ENCODE measurements at places on chromosomes 1 and 21.

GRCh38 chr1:21804536-21804935 is 7.5 kb upstream of the LDLRAD2 start:
- no peak for DNase-seq

- DNase-seq, result no peak
Measured at GRCh38 chr1:184296466-184297243, 90.2 kb upstream of the C1orf21 start.

GRCh38 chr1:23601968-23602876 is 42.9 kb upstream of the ID3 start:
- no peak for DNase-seq

DNA sequence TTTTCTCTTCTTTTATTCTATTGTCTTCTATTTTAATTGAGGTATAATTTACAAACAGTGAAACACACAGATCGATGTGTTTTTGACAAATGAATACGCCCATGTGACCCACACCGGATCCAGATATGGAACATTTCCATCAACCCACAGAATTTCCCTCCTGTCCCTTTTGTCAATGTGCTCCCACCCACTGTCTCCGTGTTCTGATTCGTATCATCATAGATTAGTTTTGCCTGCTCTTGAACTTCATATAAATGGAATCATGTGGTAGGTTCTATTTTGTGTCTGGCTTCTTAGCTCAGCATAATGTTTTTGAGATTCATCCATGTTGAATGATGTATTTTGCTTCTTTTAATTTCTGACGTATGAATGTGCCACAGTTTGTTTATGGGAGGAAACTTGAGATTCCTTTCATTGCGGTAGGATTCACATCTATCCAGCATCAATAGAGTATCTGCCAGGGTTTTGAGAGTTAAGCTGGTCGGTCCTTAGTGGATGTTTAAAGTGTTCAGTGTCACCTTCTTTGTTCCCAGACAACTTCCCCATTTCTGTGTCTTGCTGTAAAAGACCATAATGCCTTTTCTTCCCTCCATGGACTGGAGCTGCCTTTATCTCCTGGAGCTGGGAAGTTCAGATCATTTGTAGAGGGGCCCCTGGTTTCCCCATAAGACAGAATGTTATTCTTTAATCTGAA is 14.7 kb downstream of the NAV1 start:
- DNase-seq, result no peak

- DNase-seq, result no peak
Measured at GRCh38 chr1:63928186-63929105, 154.6 kb downstream of the ROR1 start.

DNA sequence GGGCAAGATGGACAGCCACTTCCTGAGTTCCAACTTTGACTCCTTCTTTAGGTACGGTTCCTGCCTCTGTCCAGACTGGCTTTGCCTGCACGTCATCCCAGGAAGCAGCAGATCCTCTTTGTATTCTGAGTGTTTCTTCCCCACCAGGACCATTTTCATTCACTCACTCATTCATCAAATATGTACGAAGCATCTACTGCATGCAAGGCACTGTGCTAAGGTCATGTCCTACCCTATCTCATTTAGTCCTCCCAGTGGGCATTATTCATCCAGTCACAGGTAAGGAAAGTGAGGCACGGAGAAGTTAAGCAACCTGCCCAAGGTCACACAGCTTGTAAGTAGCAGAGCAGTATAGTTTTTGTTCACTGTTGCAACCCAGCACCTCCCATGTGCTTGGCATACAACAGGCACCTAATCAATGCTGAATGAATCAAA is 13.9 kb downstream of the CRYBG2 start:
- DNase-seq, result no peak

- no peak for DNase-seq
Measured at GRCh38 chr1:31900790-31901189, 37.4 kb downstream of the PTP4A2 start.

DNA sequence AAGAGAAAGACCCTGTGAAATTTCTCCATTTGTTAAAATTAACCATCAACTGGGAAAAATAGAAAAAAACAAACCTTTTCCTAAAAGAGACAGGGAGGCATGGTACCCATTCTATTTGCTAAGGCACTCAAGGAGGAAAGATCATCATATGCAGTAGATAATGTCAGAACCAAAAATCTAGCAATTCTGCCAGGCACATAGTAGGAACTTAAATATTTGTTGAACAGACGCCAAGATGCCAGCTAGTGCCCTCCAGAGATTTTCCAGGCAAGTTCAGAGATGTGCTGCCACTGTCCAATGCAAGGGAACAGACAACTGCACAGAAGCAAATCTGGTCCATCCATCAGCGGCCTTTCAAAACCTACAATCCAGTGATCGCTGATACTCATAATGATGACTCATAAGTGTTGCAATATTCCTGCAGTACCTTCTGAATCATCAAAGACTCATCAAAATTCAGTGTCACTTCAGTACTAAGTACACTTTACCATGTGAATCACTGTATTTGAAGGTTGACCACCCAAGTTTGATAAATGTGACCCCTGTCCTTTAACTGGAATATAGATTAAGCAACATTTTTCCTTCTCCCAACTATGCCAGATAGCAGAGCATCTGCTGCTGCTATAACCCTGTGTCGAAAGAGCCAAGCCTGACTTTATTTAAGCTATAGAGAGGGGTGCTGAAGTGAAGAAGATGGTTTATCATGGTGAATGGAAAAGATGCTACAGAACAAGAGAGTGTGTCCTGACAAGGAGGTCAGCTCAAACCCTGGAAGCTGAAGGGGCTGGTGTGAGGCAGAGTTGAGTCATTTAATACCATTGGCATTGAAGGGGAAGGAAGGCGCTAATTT is 99.1 kb downstream of the MT1HL1 start:
- DNase-seq, result no peak

DNA sequence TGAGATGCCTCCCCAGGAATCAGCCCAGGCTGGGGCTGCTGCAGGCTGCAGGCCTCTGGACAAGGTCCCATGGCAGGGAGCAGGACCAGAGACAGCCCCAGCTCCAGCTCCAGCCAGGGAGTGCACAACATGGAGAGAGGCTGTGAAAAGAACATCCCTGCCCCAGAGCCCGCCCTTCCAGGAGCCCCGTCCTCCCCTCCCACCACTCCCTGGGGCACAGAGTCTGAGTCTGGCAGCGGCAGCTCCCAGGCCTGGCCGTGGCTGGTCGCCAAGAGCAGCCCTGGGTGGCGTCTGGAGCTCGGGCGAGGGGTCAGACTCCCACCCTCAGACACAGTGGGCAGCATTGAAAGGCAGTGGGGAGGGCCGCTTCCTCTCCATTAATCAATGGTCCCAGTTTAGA is 37.8 kb downstream of the MEGF6 start:
- DNase-seq, result no peak

GRCh38 chr1:229281339-229281926 is 10.5 kb downstream of the RAB4A start:
- no peak for DNase-seq

- DNase-seq, result no peak
Measured at GRCh38 chr1:159084867-159085266, 8.3 kb upstream of the AIM2 start.

GRCh38 chr1:193355178-193355577 is 168.8 kb upstream of the B3GALT2 start:
- DNase-seq, result no peak

DNA sequence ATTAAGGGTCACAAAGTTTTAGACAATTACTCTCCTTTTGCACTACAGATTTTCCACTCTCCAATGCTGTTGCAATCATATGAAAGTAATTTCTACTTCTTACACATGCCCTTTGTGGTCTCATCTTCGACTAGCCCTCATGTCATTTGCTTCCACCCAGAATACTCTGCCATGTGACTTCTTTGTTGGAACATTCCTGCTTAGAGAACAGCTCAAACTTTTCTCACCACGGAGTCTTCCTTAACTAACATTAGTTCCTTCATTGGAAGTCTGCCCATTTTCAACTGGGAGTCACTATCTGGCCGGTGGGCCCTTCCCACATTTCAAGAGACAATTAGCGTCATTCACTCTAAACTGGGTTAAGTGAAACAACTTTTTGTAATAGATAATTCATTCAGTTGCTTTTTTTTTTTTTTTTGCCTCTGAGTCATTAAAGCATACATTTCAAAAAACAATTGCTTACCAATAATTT is 142.6 kb upstream of the PALMD start:
- DNase-seq, result no peak

GRCh38 chr1:208366559-208366958 is 122.4 kb upstream of the PLXNA2 start:
- no peak for DNase-seq

DNA sequence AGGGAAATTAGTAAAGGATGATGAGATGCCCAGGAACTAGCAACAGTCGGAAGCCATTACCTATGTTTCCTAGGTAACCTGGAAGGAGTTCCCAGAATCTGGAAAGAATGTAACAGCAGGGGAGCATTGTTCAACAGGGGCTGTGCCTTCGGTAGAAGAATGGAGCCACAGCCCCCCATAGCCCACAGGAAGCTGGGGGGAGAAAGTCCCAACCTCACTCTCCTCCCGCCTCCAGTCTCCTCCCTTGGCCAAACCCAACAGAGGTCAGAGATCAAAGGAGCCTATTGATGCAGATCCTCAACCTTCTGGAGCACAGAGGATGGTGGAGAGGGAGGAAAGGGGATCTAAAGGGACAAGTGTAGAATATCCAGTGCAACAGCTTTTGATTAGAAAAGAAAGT is 131.5 kb upstream of the SLC44A3 start:
- no peak for DNase-seq

DNA sequence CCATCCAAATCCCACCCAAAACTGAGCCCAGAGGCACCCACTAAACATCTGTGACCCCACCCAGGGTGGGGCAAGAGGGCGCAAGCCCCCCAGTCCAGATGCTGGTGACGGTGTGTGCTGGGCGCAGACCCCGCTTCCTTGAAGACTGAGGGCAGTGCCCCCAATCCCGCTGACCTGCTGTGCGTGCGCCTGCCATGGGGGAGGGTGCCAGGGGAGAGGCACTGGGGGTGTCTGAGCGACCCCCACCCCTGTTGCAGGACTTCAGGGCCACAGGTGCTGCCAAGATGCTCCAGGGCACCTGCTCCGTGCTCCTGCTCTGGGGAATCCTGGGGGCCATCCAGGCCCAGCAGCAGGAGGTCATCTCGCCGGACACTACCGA is 13.3 kb downstream of the COL6A2 start:
- no peak for DNase-seq

DNA sequence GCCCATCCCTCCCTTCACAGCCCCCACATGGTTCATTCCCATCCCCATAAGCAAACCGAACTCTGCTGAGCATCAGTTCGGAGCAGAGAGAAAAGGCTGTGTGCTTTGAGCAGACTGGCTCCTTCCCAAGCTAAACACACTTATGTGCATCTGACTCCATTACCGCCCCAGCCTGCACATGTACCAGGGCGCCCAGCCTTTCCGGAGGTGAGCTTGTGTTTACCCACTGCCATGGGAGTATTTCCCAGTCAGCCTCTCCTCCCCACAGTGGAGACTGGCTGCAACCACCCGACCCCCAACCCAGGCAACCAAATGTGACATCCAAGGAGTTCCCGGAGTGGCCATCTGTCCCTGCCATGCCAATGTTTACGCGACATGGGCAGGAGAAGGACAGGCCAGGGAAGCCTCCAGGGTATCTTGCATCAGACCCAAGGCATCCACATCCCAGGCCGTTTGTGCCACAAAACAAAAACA is 9.4 kb downstream of the TIAM1 start:
- no peak for DNase-seq

GRCh38 chr1:67897270-67897949 is 64.1 kb upstream of the GNG12 start:
- DNase-seq, result no peak

Measured in cortex of kidney (tissue), 1 donor.